ENCODE measurements at places on chromosomes 4 and X. TPM values are rescaled to one million over a fixed set of nuclear protein-coding genes. Genes with fewer than 3 reads are reported as not detected.

OTUD6A gene
- polyA plus RNA-seq = not detected

SYNPO2 gene
- 529 TPM for polyA plus RNA-seq

GAB3 gene
- 2.2 TPM for polyA plus RNA-seq

ARHGAP36 gene
- polyA plus RNA-seq = 0.11 TPM

RENBP gene
- 12.1 TPM for polyA plus RNA-seq

DNA sequence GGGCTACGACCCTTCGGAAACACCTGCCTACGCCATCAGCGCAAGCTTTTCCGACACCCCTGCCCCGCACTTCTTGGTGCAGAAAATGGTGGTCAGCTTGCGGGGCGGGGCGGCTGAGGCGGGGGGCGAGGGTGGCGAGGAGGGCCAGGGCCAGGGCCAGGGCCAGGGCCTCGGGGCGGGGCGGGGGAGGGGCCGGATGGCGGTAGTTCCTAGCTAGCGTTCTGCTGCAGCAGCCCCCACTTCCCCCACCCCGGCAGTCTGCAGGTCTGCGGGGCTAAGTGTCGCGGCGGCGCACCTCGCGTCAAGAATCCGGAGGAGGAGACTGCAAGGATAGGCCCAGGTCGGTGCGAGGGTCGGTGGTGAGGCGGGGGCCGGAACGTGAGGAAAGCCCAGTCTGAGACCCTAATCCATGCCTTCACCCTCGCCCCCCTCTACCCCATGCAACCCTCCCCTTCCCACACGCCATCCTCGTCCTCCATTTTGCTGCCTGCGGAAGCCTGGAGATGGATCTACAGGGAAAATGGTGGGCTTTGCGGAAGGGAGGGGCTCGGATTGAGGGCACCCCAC lies 600 bp downstream of the BEX4 start:
- no peak for DNase-seq

DNA sequence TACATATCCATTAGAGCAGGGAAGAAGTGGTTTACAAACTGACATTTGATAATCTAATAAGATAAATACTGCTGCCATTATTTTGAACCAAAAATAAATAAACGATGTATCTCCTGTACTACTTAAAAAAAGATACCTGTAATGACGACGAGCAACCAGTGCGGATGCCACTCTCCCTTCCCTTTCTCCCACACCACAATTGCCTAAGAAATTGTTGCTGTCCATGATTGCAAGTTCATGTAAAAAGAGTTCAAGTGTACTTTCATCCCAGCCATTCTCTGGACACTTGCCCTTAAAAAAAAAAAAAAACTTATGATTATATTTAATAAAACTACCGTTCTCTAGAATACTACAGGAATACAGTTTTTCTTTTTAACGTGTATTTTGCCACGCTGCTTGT lies 1.4 kb downstream of the SEPSECS start:
- no peak for DNase-seq

- no peak for DNase-seq
Measured at GRCh38 chr4:165609653-165610052, 230.8 kb downstream of the CPE start.

- DNase-seq = no peak
Measured at GRCh38 chrX:68665502-68665901, 18.0 kb downstream of the STARD8 start.

GRCh38 chr4:56371426-56372220 lies 15.7 kb downstream of the AASDH start:
- DNase-seq = no peak

- DNase-seq = no peak
Measured at GRCh38 chrX:115581759-115582615, 21.0 kb downstream of the PLS3 start.

DNA sequence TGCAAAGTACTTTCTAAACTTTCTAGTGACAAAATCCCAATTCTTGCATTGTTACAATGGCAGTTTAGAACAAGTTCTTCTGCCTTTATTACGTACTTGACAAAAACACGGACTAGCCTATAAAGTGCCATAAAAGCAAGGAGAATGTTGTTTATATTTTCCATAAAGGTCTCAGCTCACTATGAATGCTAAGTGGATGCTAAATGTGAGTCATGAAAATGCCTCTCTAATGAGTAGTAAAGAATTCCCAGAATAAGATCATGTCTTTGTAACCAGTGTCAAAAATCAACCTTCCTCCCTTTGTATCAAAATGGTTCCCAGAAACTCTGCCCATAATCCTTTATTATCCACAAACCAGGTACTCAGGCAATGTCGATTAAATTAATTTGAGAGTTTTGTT lies 539.8 kb upstream of the SLIT2 start:
- DNase-seq = no peak

GRCh38 chrX:3690140-3690539 lies 23.3 kb downstream of the PRKX start:
- no peak for DNase-seq

GRCh38 chr4:82381235-82381634 lies 7.4 kb upstream of the HNRNPD start:
- no peak for DNase-seq

- no peak for DNase-seq
Measured at GRCh38 chrX:87299563-87300160, 217.9 kb upstream of the KLHL4 start.

Measured in urinary bladder (tissue), 4 donors.